ENCODE measurements at places on chromosomes 4 and X. TPM values are rescaled to one million over a fixed set of nuclear protein-coding genes. Genes with fewer than 3 reads are reported as not detected.

OPN1LW gene
- total RNA-seq = not detected

P2RY4 gene
- not detected for total RNA-seq

MAOB gene
- 133 TPM for total RNA-seq

DNA sequence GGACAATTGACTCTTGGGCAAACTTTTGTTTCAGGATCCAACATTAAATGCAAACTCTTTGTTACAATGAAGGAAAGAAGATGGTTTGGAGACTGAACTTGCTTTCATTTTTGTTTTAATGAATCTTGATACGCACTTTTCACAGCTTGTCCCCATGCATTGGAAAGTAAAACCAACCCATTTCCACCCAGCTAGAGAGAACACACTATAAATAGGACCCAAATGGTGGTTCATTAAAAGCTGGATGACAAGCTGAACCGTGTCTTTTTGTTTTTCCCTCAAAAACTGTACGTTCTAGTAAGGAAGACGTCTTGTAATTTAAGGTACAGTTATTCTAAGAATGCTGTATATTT lies 95.3 kb upstream of the EGFL6 start:
- DNase-seq = no peak

GRCh38 chr4:79604152-79604551 lies 196.1 kb upstream of the GK2 start:
- no peak for DNase-seq

- DNase-seq = no peak
Observed at GRCh38 chrX:17566740-17567139, 170.6 kb upstream of the SCML1 start.

- DNase-seq = no peak
Observed at GRCh38 chr4:156553659-156554058, 417.9 kb downstream of the PDGFC start.

- DNase-seq = peak; percentile 48
Observed at GRCh38 chrX:154775419-154776349, 13.0 kb downstream of the DKC1 start.

DNA sequence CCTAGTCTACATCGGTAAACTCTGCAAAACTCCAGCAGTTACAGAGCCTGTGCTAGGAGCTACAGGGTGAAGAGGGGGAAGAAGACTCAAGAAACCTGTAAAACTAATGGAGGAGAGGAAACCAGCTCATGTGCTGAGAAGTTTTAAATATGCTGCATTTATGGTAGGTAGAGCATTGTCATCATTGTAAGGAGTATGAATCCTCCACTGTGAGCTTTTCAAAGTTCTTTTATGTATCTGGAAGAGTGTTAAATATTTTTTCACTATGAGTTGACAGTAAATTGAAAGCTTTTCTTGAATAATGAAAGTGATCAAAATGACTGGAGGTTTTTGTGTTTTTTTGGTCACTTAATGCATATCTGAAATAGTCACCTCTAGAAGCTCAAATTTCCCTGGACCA lies 46.2 kb downstream of the SEPTIN11 start:
- DNase-seq = no peak

GRCh38 chr4:56186808-56187523 lies 200.3 kb downstream of the AASDH start:
- DNase-seq = no peak

DNA sequence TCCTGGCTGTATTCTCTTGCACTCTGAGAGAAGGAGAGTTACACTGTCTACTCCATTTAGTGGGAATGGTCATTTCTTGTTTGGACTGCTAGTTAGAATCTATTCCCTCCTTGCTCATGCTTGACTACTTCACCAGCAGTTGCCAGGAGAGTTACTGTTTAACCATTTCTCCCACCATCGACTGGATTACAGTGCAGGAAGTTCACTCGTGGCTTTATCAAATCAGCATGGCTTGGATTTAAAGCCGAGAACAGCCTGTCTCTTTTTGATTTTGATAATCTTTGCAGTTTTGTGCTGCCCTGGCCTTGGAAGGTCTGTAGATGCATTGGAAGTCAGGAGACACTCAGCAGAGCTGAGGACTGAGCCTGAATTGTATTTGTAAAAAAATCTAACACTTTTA lies 3.2 kb downstream of the GBA3 start:
- DNase-seq = no peak

DNA sequence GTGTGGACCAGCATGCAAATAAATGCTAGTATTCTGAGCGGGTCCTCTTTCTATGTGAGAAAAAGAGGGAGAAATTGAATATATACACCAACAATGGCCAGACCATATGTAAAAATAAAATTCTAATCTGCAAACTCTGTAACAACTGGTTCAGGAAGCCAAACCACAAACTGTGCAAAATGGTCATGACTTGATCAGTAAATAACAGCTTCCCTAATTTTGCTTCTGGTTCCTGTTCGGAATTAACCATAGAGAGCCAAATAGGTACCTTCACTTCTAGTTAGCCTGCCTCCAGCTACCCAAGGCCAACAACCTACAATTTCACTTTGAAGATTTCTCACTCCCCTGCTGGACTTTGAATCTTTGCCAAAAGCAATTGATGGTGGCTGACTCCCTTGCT lies 1313.2 kb downstream of the ADGRL3 start:
- DNase-seq = no peak

All from Right ventricle myocardium superior (tissue), 1 donor.